CD4-positive, alpha-beta T cell treated with Interferon alpha-2 for 1 hour (primary cell): ENCODE measurements at places on chromosomes 4 and X.

DNA sequence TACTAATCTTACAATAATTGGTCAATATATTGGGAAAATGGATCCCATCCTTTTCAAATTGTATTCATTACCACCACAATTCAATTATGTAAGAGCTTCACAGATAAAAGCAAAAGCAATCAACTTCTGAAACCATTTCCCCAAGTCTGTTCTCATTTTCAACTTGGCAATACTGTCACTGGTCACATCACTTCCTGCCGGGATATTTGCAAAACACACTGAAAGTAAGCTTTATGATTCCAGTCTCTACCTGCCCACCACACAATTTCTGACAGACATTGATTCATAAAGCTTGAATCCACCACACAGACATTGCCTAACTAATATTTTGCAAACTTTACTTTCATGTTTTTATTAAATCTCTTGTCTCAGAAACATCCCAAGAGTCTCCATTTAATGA, 53.6 kb downstream of the LIN54 start:
- DNase-seq, result no peak

GRCh38 chr4:47954245-47954644, 39.9 kb upstream of the NFXL1 start:
- no peak for DNase-seq

DNA sequence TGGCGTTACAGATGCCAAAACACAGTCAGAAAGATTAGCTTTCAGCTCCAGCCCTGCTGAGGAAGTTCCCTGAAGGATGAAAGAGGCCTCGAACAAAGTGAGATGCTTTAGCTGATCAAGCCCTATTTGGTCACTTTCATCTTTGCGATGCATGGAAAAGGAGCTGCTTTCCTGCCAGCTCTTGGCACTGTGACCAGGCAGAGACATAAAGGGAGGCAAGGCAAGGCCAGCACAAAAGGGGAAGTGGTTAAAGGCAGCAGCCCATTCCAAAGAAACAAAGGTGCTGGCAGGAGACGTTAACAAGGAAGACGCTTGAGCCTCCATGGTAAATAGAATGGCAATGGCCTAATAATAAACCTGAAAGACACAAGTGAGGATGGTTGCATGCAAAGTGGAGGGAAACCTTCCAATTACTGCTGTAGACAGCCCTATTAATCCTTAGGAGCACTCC, 617.1 kb upstream of the INTU start:
- DNase-seq, result no peak

GRCh38 chr4:86928400-86929255, 6.2 kb upstream of the AFF1 start:
- DNase-seq, result no peak

DNA sequence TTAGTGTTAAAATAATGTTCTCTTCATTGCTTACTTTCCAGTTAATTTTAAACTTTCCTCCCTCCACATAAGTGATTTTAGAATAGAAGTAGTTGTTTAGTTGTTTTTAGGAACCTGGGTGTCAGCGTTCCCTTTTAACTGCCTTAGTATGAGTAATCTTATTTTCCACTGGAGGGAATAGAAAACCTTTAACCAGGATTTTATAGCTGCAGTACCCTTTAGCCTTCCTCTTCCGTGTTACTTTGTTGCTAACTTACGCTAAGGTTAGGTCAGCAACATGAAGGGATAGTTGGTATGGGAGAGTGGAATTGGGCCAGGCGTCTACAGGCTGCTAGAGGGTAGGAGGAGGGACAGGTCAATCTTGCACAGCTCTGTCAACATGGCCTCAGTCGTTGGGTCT, 31.5 kb downstream of the SMS start:
- no peak for DNase-seq

DNA sequence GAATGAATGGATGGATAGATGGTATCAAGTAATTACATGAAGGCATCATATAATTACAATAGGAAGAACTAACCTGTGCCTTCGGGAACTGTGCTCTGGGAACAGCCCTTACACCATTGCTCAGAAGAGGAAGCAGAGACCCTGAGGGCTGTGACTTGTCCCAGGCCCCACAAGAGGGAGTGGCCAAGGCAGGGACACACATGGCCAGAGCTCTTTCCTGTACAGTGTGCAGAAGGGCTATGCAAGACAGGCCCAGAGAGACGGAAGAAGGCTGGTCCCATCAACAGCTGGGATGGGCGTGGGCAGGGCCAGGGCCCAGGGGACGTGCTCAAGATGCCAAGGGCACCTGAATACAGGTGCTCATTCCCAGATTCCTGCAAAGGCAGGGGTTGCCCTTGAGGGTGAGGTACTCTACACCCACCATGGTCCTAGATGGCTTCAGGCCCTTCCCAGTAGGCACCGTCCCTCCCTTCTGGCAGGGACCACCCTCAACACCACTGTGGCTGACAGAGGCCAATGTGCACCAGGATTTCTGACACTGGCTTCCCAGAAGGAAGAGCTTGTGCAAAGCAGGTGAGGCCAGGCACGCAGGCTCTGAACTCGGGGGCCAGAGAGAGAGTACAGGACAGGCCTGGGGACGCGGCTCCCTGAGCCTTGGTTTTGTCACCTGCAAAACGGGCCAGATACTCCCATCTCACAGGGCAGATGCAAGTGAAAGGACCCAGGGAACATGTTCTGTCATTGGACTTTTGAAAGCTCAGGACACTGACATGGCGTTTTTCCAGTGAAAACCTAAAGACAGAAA, 1.7 kb downstream of the EVC2 start:
- no peak for DNase-seq

DNA sequence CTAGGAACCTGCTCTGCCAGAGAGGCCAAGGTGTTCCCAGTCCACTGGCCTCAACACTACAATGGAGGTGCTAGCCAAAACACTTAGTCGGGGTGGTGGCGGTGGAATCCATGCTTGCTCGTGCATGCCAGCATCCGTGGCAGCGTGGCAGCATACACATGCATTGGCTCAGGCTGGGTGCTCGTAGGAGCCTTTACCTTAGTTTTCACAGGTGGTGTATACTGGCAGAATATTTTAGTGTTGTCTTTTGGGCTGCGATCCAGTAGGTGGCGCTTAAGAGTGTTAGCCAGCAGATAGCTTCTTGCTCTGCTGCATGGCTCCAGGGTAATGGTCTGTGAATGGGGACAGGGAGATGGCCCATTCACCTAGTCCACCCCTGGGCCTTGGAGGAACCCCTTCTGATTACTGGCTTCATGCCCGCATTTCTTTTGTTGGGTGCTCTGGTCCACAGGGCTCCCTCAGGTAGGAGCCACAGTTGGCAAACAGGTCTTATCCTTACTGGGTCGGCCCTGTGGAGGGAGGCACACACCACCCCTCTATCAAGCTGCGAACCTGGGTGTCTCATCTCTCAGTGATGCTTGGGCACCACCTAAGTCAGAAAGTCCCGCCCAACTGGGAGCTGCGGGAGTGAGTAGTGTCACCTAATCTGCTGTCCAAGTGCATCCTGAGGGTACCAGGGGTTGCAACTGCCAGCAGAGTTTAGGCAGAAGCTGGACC, 40.0 kb downstream of the RIPPLY1 start:
- DNase-seq, result peak; percentile 3

GRCh38 chr4:24315056-24315455, 269.3 kb downstream of the DHX15 start:
- DNase-seq, result no peak

DNA sequence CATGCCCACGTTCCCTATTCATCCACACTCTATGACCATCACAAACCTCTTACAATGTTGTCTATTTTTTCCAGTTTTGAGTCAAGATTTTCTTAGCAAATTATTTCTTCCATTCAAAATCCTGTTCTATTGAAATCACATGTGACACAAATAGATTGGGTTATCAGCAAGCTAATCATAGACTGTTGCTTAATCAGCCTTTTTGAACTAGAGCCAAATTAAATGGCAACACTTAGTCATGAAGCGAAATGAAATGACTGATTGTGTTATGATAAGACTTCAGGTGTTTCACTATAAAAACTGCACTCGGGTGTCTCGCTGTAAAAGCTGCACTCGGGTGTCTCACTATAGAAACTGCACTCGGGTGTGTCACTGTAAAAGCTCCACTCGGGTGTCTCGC, 890.0 kb upstream of the FRG1 start:
- no peak for DNase-seq

GRCh38 chr4:53653484-53654053, 62.3 kb upstream of the LNX1 start:
- DNase-seq, result no peak

DNA sequence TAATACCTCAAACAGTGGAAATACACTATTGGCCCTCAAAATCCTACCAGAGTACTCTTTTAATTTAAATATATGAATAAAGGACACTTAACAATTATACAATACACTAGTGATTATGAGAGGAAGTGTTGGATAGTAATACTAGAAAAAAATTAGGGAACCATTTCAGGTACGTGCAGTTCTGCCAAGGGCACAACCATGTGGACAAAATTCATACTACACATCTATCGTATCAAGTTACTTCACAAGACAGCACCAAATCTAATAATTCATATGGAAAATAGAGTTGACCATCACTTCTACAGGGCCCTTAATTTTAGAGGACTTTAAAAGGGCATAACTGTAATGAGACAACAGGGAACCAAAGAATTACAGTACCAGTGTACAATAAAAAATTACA, 69.2 kb upstream of the ZCCHC13 start:
- no peak for DNase-seq
